ENCODE measurements at places on chromosomes 4 and X.

DNA sequence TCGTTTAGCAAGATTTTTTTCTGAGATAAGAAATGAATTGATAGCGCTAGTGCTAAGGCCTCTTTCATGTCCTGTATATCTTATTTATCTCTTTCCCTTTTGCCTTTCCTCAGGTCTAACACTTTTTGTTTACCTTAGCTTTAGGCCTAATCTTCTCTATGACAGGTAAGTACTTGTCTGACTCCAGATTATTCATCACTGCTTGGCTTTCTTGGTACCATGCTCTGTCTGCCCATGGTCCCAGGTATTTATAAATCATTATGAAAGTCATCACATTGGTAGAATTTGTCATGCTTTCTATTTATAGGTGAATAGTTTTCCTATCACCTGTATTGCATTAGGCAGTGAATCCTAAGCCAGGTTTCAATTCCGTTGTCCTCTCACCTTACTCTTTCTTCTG, 99.5 kb upstream of the CTSO start:
- no peak for DNase-seq

GRCh38 chr4:90443231-90443630, 316.0 kb downstream of the CCSER1 start:
- no peak for DNase-seq

DNA sequence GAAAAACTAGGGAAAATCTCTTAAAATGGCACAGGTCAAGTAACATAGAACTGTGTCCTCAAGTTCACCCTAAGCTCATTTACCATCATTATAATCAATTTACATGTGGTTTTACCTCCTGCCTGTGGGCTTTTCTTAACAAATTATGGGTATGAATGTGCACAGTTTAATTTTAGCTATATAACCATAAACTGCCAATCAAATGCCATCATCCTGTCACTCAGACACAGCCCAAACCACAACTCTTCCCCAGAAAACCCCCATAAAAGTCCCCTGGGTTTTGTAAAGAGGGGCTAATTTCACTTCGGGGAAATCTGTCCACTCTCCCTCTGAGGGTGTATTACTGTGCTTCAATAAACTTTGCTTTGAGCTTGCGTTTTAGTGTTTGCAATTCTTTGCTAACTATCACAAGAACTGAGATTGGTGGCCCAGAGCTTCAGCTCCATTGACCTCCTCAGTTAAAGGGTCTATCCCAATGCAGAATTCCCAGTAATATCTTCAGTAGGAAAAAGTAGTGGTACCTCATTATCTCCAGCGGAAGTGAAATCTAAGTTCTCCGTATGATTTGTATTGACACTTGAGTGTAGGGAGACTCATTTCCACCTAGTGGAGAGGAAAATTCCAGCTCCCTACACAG, 394.6 kb downstream of the SPOCK3 start:
- no peak for DNase-seq

- DNase-seq = no peak
These were observed 6.1 kb downstream of the TCEANC start for GRCh38 chrX:13659063-13659462.

DNA sequence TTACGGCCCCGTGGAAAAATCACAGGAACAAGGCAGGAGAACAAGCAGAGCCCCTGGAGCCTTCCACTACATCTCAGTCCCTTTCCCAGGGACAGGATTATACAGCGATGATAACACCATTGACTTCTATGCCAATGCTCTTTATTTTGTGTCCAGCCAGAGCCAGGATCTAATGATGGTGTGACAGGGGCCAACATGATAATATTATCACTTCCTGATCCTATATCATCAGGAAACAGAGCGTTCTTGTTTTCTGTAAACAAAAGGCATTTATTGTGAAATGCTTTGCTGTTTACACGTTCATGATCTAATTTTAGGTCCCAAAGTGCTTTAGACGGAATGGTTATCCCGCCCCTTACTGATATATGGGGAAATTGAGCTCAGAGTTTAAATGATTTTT, 12.8 kb downstream of the TMPRSS11E start:
- no peak for DNase-seq

DNA sequence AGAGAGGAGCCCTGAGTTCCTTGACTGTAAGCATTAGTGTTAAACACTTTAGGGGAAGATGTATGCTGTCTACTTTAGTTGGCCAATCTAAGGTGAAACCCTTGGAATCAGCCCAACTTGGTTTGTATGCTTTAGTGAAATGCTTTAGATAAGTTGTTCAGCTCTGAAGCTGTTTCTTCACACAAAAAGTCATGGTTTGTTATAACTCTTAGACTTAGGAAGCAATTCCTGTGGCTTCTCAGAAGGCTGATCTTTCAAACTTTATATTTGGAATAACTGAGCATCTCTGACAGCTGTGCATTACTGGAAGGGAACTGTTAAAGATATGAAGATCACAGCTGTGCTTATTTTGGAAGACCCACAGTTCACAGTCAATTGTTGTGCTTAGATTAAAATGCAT, 714.1 kb downstream of the FAT4 start:
- no peak for DNase-seq

DNA sequence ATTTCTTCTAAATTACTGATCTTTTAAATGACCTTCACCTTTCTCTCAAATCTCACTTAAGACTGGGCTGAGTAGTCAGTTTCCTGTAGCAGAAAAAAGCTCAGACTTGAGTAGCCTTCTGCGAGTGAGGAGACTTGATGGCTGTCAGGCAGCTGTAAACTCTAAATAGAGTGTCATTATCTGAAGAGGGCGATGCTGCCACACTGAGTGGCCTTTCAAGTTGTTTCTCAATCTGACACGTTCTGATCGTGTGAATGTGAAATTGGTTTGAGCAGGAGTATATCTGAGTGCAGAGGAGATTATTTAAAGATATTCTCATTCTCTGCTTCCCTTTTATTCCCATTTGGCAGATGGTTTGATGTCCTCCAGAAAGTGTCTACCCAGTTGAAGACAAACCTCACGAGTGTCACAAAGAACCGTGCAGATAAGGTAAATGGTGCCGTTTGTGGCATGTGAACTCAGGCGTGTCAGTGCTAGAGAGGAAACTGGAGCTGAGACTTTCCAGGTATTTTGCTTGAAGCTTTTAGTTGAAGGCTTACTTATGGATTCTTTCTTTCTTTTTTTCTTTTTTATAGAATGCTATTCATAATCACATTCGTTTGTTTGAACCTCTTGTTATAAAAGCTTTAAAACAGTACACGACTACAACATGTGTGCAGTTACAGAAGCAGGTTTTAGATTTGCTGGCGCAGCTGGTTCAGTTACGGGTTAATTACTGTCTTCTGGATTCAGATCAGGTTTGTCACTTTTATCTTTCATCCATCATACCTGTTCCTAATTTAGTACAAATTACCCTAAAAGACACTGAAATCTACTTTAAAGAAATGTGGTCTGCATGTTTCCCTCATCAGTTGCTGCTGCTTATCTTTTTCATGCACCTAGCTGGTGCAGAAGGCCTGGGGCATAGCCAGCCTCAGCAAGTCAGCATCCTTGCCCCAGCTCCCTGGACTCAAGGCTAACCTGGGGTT, 74.3 kb upstream of the MSANTD1 start:
- DNase-seq = no peak

GRCh38 chrX:38312436-38312835, 14.9 kb downstream of the RPGR start:
- DNase-seq = no peak

DNA sequence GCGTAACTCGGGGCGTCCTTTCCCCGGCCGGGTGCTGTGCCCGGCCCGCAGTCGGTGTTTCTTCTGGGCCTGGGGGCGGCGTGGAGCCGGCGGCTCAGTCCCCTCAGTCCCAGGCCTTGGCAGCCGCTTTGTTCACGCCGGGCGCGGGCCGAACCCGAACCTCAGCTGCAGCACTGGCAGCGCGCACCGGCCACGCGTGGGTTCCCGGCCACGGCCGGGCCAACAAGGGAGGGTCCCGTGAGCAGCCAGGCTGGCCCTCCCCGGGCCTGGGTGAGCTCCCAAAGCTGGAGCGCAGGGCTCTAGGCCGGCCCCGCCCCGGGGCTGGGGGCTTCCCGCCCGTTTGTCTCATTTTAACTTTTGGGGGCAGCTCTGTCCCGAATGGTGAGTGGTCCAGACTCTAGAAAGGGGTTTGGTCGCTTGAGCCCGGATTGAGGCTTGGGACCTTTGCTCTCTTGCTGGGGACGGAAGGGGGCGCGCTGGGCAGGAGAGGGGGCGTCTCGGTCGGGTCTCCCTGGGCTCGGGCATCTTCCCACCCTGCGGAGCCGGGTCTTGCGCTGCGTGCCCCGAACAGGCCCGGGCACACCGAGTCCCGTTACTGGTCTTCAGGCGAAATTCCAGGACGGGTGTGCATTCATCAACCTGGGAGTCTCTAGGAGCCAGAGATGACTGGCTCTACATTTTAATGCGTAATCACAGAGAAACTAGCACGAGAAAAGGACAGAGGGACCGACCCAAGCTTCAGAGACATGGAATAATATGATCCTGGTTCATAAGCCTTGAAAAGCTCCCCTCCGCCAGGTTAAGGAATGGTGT, 177.1 kb downstream of the CBR4 start:
- DNase-seq = no peak
